Stimulated activated CD4-positive, alpha-beta T cell treated with anti-CD3 and anti-CD28 coated beads, Interleukin-12 subunit alpha, Interleukin-12 subunit beta, amount 100 ng/mL, for 48 hours (primary cell): ENCODE measurements at places on chromosomes 16 and 17.

DNA sequence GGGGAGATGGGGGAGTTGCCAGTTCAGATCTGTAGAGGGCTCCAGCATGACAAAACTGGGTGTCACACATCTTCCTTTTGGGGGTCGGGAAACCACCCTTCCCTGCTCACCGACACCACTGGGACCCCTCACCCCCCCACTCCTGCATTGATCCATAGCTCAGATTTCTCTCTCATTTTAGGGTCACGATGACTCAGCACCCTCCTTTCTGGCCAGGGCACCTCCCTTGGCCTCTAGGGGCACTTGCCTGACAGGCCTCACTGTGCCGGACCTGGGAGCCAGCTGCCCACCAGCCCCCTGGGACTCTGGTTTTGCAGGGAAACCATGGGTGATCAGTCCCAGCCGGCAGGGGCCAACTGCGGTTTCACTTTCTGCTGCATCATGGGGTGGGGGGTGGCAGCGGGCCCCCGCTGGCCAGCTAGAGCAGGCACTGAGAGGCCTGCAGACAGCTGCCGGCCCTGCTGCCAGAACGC, 239.4 kb downstream of the MRTFB start:
- no peak for DNase-seq

GRCh38 chr17:32672711-32673110, 185.9 kb downstream of the CDK5R1 start:
- DNase-seq, result no peak

GRCh38 chr16:30755955-30756780, 5.7 kb downstream of the CFAP119 start:
- DNase-seq, result no peak

GRCh38 chr16:71360378-71360777, 1.9 kb downstream of the CALB2 start:
- DNase-seq, result no peak

GRCh38 chr16:25260416-25260815, 2.8 kb upstream of the ZKSCAN2 start:
- DNase-seq, result no peak

DNA sequence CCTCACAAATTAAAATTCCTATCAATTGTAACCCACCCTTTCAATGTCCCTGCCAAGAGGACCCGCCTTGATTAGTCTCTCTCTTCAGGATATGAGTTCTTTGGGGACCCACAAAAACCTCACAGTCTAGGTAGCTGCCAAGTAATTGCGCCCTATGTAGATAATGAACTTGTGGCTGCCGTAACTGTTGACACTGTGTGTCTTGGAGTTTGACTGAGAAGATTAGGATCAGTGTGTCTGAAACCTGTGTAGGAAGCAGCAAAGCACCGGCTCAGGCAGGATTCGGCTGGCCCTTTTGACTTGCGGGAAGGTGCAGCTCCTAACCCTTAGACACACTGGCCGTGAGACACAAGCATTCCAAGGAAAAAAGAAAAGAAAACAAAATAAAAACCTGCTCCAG, 17.8 kb upstream of the SLC6A4 start:
- DNase-seq, result no peak

GRCh38 chr16:75485230-75486013, 9.8 kb downstream of the CHST6 start:
- DNase-seq, result no peak

DNA sequence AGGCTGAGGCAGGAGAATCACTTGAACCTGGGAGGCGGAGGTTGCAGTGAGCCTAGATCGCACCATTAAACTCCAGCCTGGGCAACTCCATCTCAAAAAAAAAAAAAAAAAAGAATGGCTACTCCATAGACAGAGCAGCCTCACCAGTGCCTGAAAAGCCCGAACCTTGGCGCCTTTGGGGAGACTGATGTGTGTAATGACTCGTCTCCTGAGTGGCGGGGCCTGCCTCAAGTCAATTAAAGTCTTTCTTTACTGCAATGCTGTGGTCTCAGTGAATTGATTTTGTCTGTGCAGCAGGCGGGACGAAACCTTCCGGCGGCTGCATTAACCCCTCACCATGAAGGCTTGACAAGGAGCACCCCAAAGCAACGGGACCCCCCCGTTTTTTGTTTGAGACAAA, 3.5 kb upstream of the UQCC4 start:
- no peak for DNase-seq

DNA sequence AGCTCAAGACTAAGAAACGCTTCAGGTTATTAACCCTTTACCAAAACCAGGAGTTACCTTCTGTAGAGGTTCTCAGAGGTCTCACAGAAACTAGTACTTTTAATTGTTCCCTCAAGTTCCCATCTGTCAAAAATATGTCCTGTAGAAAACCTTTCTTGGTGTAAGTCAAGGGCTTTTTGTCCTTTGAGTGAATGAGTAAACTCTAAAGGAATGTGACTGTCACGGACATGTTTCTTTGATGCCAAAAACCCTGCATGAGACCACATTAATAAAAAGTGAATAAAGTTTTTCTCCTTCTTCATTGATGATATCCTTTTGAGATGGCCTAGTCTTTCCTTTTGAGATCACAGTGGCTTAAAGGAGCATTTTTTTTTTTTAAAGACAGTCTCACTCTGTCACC, 102.9 kb downstream of the NLK start:
- no peak for DNase-seq

- peak; percentile 36 for DNase-seq
Observed at GRCh38 chr17:81831957-81832607, 1.0 kb downstream of the MCRIP1 start.

- no peak for DNase-seq
Observed at GRCh38 chr17:2804912-2805311, 8.7 kb downstream of the RAP1GAP2 start.

DNA sequence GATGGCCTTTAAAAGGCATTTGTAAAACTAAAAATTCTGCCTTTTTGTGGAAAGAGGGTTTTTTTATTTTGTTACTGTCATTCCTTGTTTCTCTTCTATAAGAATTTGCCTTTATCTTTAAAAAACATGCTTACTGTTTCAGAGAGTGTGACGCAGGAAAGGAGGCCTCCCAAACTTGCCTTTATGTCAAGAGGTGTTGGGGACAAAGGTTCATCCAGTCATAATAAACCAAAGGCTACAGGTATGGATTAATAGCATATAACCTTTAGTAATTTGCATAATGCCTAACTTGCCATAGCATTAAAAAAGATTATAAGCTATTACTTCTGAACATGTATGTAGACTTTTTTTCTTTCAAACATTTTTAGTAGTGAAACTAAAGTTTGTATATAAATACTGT, 34.2 kb downstream of the CYLD start:
- DNase-seq, result no peak

DNA sequence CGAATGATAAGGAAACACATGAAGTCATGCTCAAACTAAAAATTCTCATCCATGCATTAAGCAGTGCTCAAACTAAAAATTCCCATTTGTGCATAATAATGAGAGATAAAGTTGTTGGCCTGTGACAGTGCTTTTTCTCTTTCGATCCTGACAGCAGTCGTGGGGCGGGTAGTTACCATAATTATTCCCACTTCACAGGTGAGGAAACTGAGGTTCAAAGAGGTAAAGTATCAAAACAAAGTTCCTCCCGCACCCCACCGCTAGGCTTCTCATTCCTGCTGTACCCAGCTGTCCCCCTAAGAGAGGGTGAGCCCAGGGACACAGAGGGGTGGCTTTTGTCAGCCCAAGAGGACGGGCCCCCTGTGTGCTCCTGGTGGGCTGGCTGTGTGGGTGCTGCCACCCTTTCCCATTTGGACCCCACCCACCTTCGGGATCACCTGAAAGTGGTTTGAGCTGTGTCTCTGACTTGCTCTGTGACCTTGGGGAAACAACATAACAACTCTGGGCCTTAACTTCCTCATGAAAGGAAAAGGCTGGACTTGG, 92.6 kb downstream of the CLEC16A start:
- DNase-seq, result no peak

DNA sequence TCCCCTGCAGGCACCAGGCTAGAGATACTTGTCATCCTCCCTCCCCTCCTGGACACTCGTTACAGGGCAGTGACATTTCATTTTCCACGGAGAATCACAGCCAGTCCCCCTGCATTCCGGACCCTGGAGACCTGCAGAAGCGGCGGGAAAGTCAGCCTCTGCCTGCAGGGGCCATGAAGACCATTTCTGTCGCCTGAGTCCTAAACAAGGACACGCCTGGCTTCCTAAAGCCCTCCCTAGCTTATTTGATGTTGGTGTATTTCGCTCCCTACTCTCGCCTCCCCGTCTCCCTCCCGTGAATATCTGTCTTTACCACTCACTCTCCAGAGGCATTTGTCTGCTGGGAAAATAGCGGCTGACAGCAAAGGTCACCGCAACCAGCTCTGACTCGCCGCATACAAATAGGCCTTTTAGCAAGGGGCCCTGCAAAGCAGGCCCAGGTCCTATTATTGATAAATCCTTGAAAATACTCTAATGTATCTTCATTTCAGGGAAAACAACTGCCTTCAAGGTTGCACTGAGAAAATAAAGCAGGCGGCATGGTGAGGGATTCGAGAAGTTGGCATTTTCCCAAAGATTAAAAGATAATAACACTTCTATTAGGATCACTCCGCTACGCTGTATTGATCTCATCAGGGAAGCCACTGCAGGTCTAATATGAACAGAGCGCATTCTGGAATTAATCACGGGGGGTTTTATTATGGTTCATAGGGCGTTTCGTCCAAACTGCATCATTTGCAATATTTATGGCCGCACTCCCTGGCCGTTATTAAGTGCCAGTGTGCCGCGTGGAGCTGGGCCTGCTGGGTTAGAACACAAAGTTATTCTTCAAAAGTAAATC, 447.1 kb upstream of the CDH5 start:
- DNase-seq, result no peak

GRCh38 chr17:69434164-69434579, 19.7 kb downstream of the MAP2K6 start:
- DNase-seq, result no peak

DNA sequence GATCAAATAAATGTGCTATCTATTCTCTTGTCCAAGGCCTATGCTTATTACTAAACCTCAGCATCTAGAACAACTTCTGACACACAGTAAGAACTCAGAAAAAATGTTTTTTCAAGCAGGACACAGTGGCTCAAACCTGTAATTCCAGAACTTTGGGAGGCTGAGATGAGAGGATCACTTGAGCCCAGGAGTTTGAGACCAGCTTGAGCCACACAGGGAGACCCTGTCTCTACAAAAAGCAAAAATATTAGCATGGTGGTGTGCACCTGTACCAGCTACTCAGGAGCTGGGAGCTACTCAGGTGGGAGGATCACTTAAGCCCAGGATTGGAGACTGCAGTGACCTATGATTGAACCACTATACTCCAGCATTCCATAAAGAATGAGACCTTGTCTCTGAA, 32.5 kb downstream of the USP32 start:
- DNase-seq, result no peak

GRCh38 chr17:28892024-28892423, 5.5 kb downstream of the FLOT2 start:
- DNase-seq, result no peak

GRCh38 chr17:75244133-75244866, 17.1 kb downstream of the GGA3 start:
- no peak for DNase-seq

GRCh38 chr17:1074886-1075605, 78.1 kb downstream of the TIMM22 start:
- no peak for DNase-seq

- DNase-seq, result no peak
Observed at GRCh38 chr16:73172241-73172972, 124.5 kb upstream of the ZFHX3 start.

DNA sequence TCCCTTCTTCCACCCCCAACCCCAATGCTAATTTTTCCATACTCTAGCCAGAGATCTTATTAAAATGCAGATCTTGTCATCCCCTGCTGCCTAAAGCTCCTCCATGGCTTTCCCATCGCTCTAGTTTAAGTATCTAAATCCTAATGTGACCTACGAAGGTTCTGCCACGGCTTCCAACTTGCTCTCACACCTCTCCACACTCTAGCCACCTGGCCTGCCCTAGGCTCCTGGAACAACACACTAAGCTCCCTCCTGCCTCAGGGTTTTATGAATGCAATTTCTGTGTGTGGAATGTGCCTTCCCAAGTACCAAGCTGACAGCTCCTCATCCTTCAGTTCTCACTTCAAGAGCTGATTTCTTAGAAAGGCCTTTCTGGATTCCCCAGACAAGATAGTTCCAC, 16.6 kb downstream of the NXPH3 start:
- no peak for DNase-seq

DNA sequence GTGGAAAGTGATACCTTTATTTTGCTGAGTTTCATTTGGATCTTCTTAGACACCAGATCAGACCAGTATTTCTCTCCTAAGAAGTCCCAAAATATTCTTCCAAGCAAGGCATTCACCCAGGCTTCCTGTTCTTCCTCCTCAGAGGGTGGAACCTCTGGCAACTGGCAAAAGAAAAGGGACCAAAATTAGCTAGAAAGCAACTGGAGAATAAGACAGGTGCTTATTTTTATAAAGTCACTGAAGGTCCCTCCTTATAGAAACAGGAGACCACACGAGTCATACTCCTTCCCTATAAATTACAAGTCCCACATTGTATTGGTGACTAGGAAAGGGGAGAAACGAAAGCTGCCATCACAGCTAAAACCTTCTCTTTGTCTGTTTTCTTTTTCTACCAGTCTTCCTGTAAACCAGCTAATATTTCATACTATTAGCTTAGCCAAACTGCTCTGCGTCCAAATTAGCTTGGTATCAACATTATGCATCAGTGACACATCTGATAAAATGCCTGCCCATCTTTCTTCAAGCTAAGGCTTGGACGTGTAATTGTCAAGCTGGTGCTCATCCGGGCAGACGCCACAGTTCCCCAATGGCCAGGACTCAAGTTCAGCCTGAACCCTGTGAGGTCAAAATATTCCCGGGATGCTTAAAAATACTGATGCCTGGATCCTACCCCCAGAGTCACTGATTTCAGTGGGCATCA, 47.5 kb upstream of the ERN1 start:
- DNase-seq, result no peak
